CD14-positive monocyte (primary cell): ENCODE measurements at places on chromosomes 5 and 9.

GRCh38 chr5:39340506-39340905, 23.8 kb downstream of the C9 start:
- DNase-seq, result no peak

DNA sequence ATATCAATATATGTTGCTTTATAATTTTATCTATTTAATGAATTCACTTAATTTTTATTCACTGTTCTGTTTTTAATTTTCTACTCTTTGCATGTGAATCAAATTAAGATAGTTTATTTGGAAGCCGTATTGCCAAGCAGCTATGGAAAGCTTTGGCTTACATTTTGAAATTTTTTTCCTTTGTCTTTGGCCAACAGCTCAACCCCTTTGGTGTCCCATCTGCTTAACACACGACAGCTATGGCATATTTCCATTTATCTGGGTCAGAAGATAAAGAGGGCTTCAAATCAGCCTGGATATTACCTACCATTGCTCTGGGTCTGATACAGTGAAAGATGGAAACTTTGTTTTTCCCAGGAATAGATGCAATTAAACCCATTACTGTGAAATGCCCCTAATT, 201.0 kb downstream of the WDR70 start:
- DNase-seq, result no peak

GRCh38 chr5:79413112-79413511, 100.8 kb downstream of the HOMER1 start:
- no peak for DNase-seq

DNA sequence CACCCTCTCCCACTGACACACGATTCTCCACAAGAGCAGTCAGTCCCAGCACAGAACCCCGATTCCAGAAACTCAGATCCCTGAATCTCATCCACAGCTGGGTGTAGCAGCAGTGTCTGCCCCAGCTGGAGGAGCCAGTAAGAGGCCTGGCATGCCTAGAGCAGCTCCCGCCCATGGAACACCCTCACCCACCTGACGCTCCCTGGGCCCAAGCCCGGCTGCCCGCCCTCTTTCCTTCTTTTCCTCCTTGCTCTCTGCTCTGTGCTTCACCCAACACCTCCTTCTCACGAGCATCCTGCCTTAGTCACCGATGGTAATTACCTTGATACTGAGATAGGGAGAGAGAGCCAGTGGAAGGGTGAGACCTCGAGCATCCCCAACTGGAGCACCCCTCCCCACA, 8.7 kb downstream of the PCDH1 start:
- DNase-seq, result no peak

- no peak for DNase-seq
These were observed 209.3 kb upstream of the SLC24A2 start for GRCh38 chr9:19998153-19998552.

DNA sequence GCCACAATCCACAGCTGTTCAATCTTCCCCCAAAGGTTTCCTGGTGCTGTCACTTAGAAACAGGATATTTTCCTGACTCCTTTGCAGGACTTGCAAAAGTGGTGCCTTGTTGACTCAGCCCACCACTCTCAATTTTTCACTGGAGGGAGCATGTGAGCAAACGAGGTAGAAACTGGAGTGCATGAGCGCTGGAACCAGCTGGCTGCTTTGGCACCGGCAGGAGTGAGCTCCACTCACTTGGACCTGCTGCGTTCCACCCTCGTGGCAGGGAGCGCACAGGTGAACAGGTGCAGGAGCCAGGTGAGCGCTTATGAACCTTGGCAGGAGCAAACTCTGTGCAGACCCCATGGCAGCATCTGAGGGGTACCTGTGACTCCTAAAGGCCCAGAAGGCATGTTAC, 364.1 kb upstream of the RORB start:
- DNase-seq, result no peak

GRCh38 chr9:120894321-120895148, 17.5 kb upstream of the PHF19 start:
- no peak for DNase-seq

DNA sequence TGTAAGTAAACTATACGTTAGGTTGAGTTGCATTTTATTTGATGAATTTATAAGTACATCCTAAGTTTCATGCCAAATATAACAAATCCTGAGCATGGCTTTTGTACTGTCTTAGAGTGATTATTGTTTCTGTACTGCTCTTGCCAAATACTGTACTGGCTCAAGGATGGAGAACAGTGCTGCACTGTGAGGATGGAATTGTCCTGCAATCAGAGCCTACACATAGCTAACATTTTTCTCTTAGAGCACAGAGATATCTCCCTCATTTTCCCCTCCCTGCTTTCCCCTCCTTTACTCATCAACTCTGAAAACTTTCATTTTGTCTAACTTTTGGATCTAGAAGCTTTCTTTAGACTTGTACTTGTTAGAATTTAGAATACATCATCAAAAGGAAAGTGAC, 28.3 kb downstream of the LRRC70 start:
- no peak for DNase-seq

GRCh38 chr9:96605328-96605727, 14.3 kb downstream of the CDC14B start:
- no peak for DNase-seq

DNA sequence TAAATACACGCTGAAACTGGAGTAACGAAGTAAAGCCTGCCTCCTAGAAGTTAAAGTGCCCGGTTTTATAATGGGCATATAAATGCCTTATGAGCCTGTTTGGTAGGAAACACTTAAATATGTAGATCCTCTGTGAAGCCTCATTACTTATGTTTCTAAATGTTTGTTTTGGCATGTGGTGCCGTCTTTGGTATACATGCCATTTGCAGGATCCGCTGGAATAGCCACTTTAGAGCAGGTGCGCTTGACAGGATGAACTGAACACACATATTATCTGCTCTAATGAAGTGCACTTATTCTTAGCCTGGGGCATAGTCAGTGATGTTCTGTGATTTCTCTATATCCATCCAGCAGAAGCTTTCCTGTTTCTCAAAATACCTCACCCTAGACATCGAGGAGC, 778.1 kb upstream of the WWC1 start:
- no peak for DNase-seq

GRCh38 chr5:121949885-121950284, 11.9 kb upstream of the SRFBP1 start:
- no peak for DNase-seq

DNA sequence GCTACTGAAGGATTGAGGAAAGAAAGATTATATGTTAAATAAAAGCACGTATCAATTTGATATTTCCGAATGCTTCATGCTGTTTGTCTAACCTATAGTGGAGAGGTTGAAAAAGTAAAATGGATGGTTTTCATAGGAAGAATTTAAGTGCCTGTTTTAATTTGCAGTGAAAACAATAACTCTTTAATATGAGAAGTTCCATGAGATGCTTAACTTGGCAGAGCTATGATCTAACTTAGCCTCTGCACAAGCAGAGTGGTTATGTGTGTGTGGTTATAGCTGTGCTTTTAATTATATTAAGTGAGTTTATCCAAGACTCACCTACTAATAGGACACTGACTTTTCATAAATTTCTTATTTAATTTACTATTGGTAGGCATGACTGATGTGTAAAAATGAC, 57.4 kb downstream of the AOPEP start:
- no peak for DNase-seq

DNA sequence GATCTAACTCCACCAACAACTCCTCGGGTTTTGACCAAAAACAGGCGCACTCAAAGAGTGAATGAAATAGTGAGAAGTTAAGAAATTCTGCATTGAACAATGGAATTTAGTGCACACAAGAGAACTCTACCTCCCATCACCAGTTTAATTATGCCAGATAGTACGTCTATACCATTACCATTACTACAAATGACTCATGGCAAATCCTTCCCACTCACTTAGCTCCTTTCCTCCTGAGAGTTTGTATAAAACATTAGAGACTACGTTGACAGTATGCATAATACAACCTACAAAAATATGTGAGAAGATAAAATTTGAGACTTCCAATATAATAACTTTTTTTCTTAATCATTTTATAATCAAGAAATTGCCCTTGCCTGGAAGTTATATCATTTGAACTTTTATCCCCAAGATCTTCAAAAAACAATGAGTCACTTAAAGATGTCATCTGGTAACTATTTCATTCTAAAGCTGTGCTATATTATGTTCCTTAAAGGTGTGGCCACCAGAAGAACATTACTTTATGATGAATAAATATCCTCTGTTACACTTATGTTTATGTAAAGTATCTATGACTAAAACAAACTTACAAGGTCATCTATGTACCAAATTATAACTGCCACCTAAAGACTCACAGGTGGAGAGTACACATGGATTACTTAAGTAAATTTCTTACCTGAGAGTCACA, 297.9 kb upstream of the PTGER4 start:
- DNase-seq, result no peak

DNA sequence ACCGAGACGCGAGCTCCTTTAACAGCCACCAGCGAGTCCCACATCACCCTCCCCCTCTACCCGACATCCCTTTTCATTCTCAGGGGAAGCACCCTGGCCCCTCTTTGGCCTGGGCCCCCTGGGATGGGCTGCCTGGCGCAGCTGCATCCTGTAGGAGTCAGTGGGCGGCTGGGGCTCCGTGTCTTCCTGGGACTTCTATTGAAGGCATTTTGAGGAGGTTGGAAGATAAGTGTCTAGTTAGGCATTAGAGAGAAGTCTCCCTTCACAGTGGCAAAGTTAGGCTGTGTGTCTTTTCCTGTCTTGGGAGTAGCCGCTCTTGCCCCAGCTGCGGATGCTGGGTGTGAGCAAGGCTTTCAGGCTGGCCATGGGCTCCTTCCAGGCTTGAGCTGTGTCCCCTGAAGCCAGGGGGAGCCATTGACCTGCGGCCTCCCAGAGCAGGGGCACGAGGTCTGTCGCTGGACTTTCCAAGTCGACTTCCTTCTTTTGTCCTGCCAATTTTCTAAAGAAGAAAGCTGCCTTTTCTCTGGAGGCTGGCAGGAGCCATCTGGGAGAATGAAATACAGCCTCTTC, 18.6 kb upstream of the NKD2 start:
- peak; percentile 57 for DNase-seq

GRCh38 chr5:149408252-149409099, 29.4 kb upstream of the IL17B start:
- DNase-seq, result no peak

GRCh38 chr5:88696466-88696865, 186.5 kb downstream of the MEF2C start:
- no peak for DNase-seq
